ENCODE measurements at places on chromosomes 12 and 14.

DNA sequence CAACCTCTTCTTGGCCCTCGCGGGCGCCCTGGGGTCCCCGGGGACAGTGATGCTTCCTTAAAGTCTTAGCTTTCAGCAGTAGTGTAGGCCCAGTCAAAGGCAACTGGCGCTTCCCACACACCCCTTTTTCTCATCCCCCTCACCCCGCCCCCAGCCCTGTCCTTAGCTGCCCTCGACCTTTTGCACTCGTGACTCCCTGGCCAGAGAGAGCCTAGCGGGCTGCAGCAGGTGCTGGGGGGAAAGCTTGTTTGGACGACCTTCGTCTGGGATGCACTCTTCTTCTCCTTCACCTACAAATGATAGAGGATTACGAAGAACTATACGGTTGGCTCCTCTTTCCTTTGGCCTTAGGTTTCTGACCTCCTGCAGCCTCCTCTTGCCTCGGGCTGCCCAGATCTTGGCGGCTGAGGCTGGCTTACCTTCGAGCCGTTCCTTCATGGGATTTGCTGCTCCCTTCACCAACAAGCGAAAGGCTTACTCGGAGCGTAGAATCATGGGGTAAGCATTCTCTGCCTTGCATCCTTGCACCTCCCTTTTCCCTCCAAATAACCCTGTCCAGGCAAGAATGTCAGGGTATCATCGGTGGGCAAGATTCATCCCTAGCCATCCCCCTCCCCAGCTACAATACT, 815 bp downstream of the COQ10A start:
- no peak for DNase-seq

DNA sequence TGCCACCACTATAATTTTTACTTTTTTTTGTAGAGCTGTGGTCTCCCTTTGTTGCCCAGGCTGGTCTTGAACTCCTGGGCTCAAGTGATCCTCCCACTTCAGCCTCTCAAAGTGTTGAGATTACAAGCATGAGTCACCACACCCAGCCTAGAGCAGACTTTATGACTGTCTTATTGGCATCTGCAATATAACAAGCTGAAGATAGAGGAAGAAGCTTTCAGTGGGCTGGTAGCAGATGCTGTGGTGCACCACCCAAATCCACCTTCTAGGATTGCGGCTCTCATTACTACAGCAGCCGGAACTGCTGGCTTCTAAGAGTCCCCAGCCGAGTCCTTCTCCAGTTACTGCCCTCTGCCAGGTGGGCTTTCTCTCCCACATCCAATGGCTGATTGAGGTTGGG, 7.6 kb upstream of the STK38L start:
- no peak for DNase-seq

DNA sequence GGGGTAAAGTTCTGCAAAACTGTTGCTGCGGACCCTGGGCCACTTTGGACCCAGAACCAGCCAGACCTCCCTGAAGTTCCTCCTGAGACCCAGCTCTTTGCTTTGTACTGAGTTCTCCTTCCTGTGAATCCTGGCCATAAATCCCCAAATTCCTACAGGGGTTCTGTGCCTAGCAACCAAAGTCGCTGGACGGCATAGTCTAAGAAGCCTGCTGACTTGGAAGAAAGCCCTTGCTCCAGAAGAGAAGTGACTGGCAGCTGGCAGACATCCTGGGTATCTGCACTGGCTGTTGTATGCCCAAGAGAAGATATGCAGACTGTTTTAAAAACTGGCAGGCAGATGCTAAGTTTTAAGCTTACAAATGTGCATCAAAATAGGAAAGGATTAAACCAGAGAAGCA, 99.9 kb upstream of the SLC24A4 start:
- no peak for DNase-seq

GRCh38 chr12:4383304-4383865, 3.9 kb upstream of the FGF23 start:
- no peak for DNase-seq

- no peak for DNase-seq
Observed at GRCh38 chr12:25792031-25792430, 166.5 kb upstream of the RASSF8 start.

DNA sequence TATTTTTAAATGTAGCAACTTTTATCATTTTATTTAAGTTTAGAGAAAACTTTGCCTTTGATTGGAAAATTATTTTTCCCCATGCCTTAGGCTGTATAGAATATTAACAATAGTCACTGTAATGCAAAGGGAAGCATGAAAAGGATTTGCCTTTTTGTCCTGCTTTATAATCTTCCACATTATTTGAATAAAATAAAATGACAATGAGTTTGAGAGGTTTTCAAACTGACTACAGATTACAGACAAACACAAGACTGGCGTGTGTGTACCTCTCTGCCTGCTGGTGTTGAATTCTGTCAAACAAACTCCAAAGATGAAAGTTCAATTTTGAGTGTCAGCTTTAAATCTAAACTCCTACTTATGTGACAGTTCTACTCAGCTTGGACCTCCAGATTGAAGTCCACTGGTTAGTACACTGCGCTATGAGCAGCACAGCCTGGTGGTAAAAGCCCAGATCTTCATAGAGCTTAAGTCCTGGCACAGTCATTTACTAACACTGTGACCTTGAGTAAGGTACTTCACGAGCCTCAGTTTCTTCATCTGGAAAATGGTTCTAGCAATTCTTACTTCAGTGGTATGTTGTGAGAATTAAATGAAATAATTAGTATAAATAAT, 98.3 kb upstream of the CPNE8 start:
- no peak for DNase-seq

GRCh38 chr12:67889931-67890330, 99.3 kb upstream of the IFNG-AS1 start:
- no peak for DNase-seq

DNA sequence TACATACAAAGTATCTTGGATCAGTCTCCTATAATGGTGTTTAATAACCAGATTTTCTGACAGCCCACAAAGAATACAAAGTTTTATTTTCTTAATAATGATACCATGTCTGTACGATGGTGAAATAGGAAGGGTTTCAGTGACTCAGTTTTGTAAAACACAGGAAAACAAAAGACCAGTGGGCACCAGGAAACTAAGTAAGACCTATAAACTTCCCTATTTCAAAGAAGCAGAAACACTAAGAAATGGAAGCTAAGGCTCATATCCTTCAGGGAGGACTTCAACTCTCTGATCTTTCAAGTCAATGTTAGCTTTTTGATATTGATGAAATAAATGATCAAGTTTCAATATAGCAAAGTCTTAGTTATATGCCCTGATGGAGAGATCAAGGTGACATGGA, 196.0 kb downstream of the DUSP6 start:
- DNase-seq, result no peak

DNA sequence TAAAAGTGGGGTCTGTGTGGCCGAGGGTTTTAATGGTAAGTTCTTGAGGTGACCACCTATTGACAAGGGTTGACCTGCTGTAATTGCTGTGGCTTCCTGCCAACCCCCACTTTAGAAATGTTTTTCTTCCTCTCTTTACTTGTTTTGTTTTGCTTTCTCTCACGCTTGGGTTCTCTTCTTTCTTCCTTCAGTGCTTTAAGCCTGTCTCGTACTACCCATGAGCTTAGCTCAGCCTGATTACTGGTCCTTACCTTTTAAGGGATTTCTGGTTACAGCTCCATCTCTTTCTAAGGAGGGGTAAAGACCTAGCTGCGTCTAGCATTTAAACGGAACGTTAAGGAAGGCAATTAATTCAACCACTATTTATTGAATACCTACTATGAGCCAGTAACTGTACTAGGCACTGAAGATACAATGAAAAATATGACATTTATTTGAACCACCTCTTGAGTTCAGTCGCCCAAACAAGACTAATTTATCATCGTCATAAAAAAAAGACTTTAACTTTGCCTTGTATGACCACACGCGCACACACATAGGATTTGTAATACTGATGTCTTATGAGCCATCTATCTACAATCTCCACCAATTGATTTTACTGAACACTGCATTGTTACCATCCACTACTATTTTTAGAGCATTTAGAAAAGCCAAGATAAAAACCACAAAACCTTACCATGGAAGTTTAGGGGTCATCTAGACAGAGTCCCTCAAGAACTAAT, 888 bp upstream of the PPP1R12A start:
- DNase-seq, result no peak

DNA sequence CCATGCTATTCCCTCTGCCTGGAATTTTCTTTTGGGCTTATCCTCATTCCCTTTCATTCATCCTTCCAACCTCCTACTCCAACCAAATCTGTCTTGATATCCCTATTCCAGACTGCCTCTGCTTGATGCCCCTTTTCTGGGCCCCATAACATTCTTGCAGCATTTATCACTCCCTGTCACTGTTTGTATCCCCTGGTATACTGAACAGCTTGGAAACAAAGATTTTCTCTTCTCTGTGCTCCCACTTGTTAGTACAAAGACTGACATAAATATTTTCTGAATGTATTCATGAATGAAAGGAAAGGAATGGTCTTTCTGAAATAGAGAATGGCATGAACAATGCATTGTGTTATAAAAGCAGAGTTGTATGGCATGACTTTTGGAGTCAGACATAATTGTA, 7.5 kb downstream of the IRAK4 start:
- DNase-seq, result no peak

DNA sequence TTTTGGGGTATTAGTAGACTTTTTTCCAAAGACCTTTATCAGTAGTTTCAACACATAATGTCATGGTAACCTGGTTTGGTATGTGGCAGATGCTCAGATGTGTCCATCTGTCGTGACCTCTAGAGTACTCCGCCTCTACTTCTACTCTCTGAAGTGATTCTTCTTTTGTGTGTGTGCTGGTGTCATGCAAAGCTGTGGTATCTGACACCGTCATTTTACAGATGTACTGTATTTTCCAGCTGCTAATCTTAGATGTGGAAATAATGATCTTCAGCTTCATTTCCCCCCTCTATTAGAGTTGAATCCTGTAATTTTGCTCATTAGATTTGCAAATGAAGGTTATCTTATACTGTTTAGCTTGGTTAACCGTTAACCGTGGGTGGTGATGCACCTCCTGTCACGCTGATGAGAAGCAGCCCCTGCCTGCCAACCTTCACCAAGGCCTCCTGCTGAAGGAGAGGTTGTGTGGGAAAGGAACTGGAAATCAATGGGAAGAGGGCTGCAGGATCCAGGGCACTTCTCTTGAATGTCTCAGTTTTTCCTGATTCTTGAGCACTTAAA, 222.4 kb upstream of the AMIGO2 start:
- DNase-seq, result no peak

DNA sequence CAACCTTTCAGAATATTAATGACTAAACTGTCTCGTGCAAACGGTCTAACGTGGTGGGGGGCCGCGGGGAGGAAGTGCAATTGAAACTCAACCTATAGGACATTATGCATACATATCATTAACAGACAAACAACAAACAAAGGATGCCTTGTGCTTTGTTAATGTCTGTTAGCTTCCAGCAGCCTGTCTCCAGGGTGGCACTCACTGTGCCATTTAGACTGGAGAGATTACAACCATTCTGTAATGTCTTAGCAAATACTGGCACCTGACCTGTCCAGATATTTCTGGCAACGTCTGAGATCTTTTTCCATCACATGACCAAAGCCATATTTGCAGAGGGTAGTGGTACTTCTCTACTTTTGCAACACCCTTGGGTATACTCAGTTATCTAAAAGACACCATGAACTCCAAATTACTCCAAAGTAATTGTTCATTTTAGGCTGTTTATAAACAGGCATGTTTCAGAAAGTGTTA, 11.6 kb downstream of the BHLHE41 start:
- DNase-seq, result no peak

DNA sequence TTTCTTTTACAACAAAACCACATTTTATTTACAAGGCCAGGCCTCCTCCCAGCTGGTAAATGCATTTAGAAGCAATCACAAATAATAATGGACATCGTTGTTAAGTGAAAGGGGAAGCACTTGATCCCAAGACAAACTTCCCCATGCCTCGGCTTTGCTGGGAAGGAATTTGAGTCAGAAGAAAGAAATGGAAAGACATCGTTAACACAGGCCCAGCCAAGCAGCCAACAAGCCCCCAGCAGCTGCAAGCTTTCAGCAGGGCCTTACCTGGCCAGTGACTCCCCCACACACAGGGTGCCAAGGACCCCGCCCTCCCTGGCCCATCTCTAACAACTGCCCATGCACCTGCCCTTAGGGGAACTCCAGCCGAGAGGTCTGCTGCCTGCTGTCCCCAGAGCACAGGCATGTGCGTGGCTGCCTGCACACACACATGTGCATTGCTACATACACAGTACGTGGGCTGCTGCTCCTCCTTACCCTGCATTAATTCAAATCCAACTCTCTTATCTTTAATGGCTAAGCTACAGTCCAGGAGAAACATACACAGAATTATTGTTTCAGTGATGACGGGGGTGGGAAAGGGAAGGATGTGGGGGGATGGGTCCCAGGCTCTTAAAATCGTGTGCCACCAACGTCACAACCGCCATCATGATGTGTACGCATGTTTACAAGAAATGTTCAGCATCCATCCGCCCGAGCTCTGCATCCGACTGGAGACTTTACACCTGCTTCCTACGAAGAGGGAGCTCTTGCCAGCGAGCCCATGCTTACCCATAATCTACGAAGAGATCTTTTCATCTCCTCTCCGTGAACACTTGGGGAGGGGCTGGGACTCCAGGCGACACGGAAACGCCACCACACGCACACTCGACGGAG, 9.8 kb downstream of the BCL11B start:
- no peak for DNase-seq

- DNase-seq, result no peak
Observed at GRCh38 chr12:112713471-112713870, 78.1 kb upstream of the RPH3A start.

DNA sequence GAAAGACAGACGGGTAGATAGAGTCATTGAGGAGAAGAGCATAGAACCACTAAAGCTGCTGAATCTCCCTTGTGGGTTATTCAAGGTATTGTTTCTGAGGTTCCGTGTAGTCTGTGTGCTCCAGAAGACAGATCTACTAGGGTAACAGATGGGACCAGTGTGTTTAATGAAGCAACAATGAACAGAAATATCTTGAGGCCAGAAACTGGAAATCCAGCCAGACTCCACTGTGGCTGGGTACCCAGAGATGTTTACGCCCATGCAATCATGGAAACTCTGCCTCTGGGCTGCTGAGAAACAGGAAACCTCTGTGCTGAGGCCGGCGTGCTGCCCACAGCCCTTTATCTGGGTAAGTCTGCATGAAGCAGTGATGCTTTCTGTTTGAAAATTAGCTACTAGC, 8.3 kb downstream of the PROX2 start:
- no peak for DNase-seq

- DNase-seq, result no peak
Observed at GRCh38 chr12:127640181-127640886, 626.6 kb upstream of the TMEM132C start.

DNA sequence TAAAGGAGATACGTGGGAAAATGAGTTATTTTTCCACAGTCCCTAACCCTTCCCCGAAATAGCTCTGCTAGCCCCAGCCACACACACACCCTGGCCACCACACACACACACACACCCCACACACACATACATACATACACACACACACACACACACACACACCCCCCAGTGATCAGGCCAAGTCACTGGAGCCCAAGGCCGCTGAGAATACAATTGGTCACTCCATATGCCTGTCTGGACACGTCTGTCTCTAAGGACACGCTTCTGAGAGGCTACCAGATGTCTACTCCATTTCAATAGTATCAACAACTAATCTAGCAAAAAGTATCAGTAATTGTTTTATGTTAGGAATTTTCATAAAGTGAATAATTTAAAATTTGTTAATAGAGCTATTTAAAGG, 13.0 kb upstream of the DIABLO start:
- DNase-seq, result peak; percentile 15
